Skin of body (tissue), 3 donors: ENCODE measurements at places on chromosomes 13 and 19. TPM values are rescaled to one million over a fixed set of nuclear protein-coding genes. Genes with fewer than 3 reads are reported as not detected.

- DNase-seq = no peak
Observed at GRCh38 chr19:47487551-47488515, 3.8 kb upstream of the KPTN start.

ZNF571 gene
- total RNA-seq = 7.4 TPM

DCT gene
- total RNA-seq = 28.3 TPM

DNA sequence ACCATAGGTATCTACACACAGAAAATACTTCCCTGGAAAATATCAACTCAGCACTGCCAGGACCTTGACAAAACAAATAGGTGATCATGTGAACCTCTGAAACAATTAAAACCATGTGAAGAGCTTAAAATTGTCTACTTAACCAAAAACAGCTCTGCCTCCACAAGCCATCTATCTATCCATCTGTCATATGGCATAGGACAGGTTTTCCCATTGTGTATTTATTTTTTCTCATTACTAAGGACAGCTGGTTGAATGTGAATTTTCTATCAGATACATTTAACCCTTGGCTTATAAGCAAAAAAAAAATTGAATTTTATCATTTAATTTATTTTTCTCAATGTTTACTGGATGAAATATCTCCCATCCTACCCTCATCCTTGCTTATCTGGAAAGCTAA, 279.5 kb downstream of the PCDH9 start:
- no peak for DNase-seq

DNA sequence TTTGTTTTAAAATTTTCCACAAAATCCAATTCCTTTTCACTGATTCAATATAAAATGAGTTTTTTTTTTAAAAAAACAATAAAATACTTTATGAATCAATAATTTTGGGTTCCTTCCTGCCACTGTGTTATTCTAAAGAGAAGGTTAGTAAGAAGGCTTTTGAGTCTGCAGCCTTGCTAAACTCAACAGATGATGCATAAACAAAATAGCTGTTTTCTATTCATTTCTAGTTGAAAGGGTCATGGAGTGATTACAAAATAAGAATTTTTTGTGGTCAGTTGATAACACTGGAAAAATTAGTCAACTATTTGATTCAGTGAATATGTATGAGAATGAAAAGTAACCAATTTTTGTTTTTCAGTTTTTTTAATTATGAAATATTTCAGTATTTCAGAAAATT, 169.9 kb downstream of the VWA8 start:
- DNase-seq = no peak

DYRK1B gene
- total RNA-seq = 10.3 TPM

PRTN3 gene
- 28.9 TPM for total RNA-seq

GRCh38 chr13:104650431-104650830, 1584.2 kb upstream of the SLC10A2 start:
- DNase-seq = no peak

DNA sequence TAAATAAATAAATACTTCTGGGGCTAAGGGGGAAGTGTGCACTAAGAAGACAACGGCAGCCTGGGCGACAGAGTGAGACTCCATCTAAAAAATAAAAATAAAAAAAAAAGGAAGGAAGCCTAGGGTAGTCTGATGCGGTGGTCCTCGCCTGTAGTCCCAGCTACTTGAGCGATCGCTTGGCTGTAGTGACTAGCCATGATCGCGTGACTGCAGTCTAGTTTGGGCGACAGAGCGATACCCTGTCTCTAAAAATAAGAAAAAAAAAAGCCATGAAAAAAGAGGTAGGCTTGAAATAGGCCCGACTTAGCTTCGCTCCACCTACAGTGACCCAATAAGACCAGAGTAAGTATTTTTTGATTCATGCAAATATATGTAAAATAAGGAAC, 661 bp upstream of the BABAM1 start:
- DNase-seq = no peak

GRCh38 chr19:54792814-54793213, 10.6 kb upstream of the KIR2DL4 start:
- DNase-seq = no peak

DNA sequence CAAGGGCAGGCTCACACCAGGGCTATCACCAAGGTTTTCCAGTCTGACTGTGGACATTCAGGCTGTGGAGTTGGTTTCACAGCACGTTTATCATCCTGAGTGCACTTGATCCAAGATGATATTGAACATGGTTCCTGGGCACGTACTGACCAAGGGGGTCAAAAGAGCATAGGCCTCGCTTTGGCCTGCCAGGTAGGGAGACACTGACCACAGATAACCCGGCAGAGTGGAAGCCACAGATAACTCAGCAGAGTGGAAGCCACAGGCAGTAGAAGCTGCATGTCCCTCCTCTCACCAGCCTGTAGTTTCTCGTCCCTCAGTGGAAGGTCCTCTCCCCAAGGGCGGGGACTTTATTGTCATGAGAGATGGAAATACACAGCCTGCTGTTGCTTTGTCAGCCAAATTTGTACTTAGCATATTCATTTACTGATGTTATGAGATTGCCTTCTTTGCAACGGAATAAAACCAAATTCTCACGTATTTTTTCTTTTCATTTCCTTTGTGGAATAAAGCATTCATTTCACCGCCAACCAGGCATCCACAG, 8.8 kb upstream of the KRTDAP start:
- DNase-seq = no peak

SYCN gene
- not detected for total RNA-seq
